Neural cell (in vitro differentiated cells): ENCODE measurements at places on chromosomes 7 and 10. TPM values are rescaled to one million over a fixed set of nuclear protein-coding genes. Genes with fewer than 3 reads are reported as not detected.

ITGB1 gene
- polyA plus RNA-seq, result 59.2 and 62.4 TPM in 2 replicates

ZPBP gene
- not detected in 2 replicates for polyA plus RNA-seq

METTL2B gene
- polyA plus RNA-seq, result 43.0 and 45.5 TPM in 2 replicates

SAMD9L gene
- 0.10 TPM in 1 of 2 replicates, not detected in the other for polyA plus RNA-seq

VSTM4 gene
- polyA plus RNA-seq, result 0.52 and 0.66 TPM in 2 replicates

CTAGE8 gene
- polyA plus RNA-seq, result not detected in 2 replicates

DLG5 gene
- polyA plus RNA-seq, result 72.9 and 84.0 TPM in 2 replicates

TAS2R5 gene
- polyA plus RNA-seq, result 5.1 and 9.4 TPM in 2 replicates

NAT16 gene
- 4.0 and 4.5 TPM in 2 replicates for polyA plus RNA-seq

AGR2 gene
- not detected in 2 replicates for polyA plus RNA-seq

STOX1 gene
- polyA plus RNA-seq, result 1.2 and 2.3 TPM in 2 replicates

C10orf143 gene
- 0.44 and 1.4 TPM in 2 replicates for polyA plus RNA-seq

PON1 gene
- 0.25 TPM in 1 of 2 replicates, not detected in the other for polyA plus RNA-seq

C10orf67 gene
- polyA plus RNA-seq, result 0.48 and 3.8 TPM in 2 replicates

SMURF1 gene
- 22.9 and 27.3 TPM in 2 replicates for polyA plus RNA-seq

NXPH1 gene
- 15.9 and 24.9 TPM in 2 replicates for polyA plus RNA-seq

DNAJC12 gene
- 22.3 and 32.2 TPM in 2 replicates for polyA plus RNA-seq

MGAM2 gene
- polyA plus RNA-seq, result 0.66 and 0.76 TPM in 2 replicates

FAM13C gene
- polyA plus RNA-seq, result 89.3 and 92.7 TPM in 2 replicates

ADD3 gene
- 29.7 and 40.6 TPM in 2 replicates for polyA plus RNA-seq

CALML5 gene
- not detected in 2 replicates for polyA plus RNA-seq

PLXDC2 gene
- 2.3 and 3.4 TPM in 2 replicates for polyA plus RNA-seq

PAPOLB gene
- 0.05 and 0.10 TPM in 2 replicates for polyA plus RNA-seq

PRPS1L1 gene
- polyA plus RNA-seq, result not detected in 2 replicates

OR6V1 gene
- not detected in 2 replicates for polyA plus RNA-seq

GIMAP8 gene
- not detected in 2 replicates for polyA plus RNA-seq

OR2A12 gene
- polyA plus RNA-seq, result not detected in 2 replicates

SUFU gene
- 4.8 and 5.4 TPM in 2 replicates for polyA plus RNA-seq

C7orf33 gene
- polyA plus RNA-seq, result not detected in 2 replicates

PRTFDC1 gene
- polyA plus RNA-seq, result 3.4 and 4.5 TPM in 2 replicates

CTBP2 gene
- 59.5 and 67.6 TPM in 2 replicates for polyA plus RNA-seq

AZGP1 gene
- not detected in 2 replicates for polyA plus RNA-seq

SPOCK2 gene
- polyA plus RNA-seq, result 5.6 and 6.2 TPM in 2 replicates

SPRN gene
- 0.28 and 1.1 TPM in 2 replicates for polyA plus RNA-seq

SLC13A1 gene
- polyA plus RNA-seq, result not detected in 2 replicates

PHYHIPL gene
- 33.9 and 49.5 TPM in 2 replicates for polyA plus RNA-seq

GATA3 gene
- polyA plus RNA-seq, result not detected in 2 replicates
